ENCODE measurements at places on chromosomes 3 and 15.

GRCh38 chr15:87362531-87362930 is 894.0 kb downstream of the NTRK3 start:
- no peak for DNase-seq

GRCh38 chr3:188152660-188153436 is 1.1 kb upstream of the LPP start:
- peak; percentile 71 for DNase-seq

- DNase-seq: no peak
Measured at GRCh38 chr3:37481982-37482381, 307.6 kb upstream of the LRRFIP2 start.

DNA sequence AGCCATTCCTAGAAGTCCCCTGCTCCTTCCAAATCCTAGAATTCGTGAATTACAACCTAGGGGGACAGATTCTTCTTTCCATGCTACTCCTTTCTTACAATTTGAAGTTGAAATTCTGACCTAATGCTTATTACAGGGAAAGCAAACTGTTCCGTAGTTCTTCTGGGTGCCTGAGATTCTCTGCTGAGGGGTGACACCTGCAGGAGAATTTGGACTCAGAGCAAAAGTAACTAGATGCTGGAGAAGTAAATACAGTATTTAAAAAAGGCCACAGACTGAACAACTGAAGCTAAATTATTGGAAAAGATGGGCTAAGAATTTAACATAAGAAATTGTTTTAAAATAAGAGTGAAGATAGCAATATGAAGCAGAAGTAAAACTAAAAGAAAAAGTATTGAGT is 37.9 kb downstream of the ACAD9 start:
- DNase-seq: no peak

Data from RKO (cell line).